ENCODE measurements at places on chromosomes 6 and 20.

DNA sequence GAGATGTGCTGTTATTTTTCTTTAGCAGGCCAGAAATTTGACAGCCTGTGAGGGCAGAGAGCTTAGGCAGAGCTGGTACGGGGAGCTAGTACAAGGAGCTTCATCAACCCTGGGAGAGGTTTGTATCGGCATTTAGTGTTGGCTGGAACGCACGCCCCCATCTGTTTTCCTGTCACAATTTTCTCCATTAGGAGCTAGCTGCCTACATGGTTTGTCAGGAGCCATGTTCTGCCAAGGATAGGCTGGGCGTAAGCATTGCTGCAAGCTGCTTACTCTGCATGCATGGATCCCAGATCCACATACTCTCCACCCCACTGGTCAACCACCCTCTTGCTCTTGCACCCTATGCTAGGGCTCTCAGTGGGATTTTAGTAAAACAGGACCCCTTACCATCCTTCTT is 449.0 kb upstream of the CHD6 start:
- no peak for DNase-seq

DNA sequence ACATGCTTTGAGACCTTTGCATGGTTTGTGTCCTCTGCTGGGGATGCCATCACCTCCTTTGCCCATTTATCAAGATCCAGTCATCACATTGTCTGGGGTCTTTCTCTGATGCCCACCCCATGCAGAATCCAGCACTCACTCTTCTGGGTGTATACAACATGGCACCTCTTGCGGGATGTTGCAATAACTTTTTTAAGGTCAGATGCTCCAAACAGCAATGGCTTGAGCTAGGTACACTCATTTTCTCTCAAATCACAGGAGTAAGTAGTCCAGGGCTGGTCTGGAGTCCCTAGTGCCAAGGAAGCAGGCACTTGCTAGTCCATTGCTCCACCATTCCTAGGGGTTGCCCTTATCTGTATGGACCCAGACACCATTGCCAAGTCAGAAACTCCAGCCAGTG is 196.6 kb upstream of the KCNG1 start:
- DNase-seq, result no peak

GRCh38 chr6:114712129-114712662 is 369.4 kb upstream of the HS3ST5 start:
- no peak for DNase-seq

GRCh38 chr20:62477669-62478455 is 2.1 kb upstream of the GATA5 start:
- DNase-seq, result no peak

GRCh38 chr20:31516651-31517050 is 2.4 kb downstream of the HM13 start:
- peak; percentile 51 for DNase-seq

DNA sequence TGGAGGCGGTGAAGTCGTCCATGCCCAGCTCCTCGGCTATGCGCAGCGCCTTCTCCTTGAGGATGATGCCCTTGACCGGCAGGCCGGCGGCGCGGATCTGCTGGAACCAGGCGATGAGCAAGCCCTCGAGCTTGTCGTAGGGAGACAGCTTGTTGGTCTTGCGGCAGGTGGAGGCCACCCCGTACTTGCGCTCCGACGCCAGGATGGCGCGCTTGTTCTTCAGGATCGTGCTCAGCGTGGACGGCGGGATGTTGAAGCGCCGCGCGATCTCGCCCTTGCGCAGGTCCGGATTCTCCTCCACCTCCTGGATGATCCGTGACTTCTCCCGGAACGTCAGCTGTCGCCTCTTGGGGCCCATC is 435 bp downstream of the CENPB start:
- peak; percentile 49 for DNase-seq

DNA sequence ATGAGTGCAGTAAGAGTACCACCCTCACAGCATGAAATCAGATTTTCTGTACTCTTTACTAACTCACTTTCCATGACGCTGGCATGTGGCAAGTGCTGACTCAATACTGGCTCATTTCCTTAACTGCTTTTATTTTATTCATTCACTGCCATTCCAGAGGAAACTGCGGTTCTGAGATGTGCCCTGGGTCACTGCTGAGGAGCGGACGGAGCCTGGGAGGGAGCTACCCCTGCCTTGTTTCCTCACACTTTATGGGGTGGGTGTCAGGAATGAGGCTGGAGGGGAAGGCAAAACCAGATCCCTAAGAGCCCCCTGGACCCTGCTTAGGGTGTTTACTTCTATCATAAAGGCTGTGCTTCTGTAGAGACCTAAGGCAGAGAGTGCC is 14.4 kb downstream of the NT5E start:
- peak; percentile 23 for DNase-seq

DNA sequence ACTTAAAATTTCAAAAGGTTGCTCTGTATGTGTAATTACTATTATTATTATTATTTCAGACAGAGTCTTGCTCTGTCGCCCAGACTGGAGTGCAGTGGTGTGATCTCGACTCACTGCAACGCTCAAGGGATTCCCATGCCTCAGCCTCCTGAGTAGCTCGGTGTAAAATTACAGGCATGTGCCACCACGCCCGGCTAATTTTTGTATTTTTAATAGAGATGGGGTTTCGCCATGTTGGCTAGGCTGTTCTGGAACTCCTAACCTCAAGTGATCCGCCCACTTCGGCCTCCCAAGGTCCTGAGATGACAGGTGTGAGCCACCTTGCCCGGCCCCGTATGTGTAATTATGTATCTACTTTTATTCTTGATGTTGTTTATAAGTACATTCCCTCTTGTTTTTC is 65.3 kb upstream of the ZNF217 start:
- DNase-seq, result no peak

GRCh38 chr6:167766986-167767714 is 59.6 kb upstream of the AFDN start:
- DNase-seq, result no peak

DNA sequence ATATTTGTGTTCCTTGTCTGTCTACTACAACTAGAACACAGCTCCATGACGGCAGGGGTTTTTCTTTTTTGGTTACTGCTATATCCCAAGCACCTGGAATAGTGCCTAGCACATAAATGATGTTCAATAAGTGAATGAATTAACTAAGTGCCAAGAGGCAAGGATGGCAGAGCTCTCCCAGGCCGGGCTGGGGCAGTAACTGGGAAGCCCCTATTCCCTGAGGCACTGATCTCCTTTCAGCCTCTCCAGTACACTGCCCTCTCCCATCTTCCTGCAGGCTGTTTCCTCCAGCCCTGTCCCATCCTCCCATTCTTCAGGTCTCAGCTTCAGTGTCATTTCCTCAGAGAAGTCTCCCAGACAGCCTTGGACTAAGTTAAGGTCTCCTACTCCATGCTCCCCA is 29.0 kb upstream of the SPDEF start:
- DNase-seq, result no peak

- no peak for DNase-seq
These were observed 89.2 kb downstream of the ARID1B start for GRCh38 chr6:156866220-156867015.

- DNase-seq, result no peak
These were observed 1115.6 kb upstream of the CITED2 start for GRCh38 chr6:140490081-140490480.

GRCh38 chr6:134729561-134729960 is 220.3 kb downstream of the ALDH8A1 start:
- no peak for DNase-seq

GRCh38 chr6:132286298-132287019 is 114.8 kb downstream of the MOXD1 start:
- no peak for DNase-seq

DNA sequence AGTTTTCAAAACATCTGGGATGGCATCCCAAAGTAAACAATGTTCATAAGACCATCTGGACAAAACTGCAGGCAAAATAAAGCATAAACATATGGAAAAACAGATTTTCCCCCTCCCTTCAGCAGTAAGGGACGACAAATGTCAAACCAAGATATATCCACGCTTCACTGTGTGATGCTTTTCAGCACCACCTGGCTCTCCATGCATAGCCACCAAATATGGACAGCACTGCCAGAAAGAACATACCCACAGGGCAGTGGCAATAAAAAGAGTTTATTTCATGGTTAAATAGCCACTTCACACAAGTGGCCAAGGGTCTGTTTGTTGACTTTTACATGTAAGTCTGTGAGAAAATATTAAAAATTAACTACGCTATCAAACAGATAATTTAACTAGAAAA is 23.1 kb downstream of the USP45 start:
- DNase-seq, result no peak

GRCh38 chr20:13430346-13431002 is 208.3 kb downstream of the TASP1 start:
- DNase-seq, result peak; percentile 7

- no peak for DNase-seq
These were observed 490 bp downstream of the MMUT start for GRCh38 chr6:49462599-49462926.

DNA sequence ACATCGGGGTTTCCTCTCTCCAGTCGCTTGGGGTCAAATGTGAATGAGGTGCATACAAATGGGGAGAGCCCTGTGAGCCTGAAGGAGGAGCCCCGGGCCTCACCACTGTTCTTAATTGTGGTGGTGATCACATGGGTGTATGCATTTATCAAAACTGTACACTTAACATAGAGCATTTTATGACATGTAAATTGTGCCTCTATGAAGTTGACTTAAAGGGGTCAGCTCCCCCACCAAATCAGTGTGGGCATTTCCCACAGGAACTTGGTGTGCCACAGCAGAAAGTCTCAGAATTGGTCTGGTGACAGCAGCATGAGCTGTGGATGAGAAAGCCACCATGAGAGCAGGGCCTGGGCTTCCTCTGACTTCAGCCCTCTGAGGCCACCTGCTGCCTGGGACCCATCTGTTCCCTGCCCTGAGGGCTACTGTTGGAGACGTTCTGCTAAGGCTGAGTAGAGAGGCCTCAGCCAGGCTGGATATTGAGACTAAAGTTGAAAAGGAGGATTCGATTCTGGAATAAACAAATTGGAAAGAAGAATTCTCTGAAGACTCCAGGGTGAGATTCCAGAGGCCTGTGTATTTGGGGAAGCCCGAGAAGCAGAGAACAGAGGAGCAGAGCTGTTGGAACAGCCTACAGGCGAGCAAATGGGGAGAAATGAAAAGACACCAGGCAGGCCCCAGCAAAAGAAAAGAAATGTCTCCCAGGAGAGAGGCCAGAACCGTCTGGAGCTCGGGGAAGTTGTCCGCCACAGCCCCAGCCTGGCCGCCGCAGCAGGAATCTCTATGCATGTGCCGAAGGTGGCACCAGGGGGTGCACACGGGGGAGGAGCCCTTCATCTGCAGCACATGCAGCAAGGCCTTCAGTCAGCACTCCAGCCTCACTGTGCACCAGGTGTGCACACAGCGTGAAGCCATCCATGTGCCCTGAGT is 37.6 kb upstream of the XRN2 start:
- no peak for DNase-seq

- DNase-seq, result no peak
These were observed 63.2 kb downstream of the HIVEP2 start for GRCh38 chr6:142881761-142882160.

DNA sequence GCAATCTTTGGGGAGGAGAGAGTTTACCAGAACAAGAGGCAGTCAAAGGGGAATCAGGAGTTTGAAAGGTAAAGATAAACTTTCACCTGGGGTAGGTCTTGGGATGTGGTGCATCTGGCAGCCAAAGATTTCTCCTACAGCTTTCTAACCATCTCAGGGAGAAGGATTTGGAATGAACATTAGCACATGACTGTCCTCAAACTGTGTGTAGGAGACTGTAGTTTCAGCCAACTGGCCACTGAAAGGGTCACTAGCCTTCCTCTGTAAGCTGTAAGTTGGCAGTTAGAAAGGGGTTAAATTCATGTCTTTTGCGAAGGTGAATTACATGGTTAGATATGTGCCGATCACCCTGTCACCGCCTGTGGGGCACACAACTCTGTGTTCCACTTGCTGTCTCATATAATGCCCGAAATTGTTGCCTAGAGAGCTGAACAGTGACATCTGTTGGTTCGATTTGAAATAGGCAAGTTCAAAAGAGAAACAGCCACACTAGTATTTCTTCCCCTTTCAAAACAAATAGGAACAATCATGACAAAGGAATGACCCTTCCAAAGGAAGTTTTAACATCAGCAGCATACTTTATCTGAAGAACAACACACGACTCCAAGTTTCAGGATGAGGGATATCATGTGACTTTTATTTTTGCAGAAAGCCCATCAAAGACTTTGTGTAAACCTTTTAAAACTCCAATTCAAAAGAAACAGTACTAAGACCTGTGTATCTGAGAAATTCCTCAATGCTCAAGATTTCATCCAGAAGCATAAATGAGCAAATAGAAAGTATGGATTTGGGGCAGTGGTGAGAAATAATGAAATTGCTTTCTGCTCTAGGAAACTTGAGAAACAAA is 1.1 kb upstream of the OPN5 start:
- peak; percentile 59 for DNase-seq

DNA sequence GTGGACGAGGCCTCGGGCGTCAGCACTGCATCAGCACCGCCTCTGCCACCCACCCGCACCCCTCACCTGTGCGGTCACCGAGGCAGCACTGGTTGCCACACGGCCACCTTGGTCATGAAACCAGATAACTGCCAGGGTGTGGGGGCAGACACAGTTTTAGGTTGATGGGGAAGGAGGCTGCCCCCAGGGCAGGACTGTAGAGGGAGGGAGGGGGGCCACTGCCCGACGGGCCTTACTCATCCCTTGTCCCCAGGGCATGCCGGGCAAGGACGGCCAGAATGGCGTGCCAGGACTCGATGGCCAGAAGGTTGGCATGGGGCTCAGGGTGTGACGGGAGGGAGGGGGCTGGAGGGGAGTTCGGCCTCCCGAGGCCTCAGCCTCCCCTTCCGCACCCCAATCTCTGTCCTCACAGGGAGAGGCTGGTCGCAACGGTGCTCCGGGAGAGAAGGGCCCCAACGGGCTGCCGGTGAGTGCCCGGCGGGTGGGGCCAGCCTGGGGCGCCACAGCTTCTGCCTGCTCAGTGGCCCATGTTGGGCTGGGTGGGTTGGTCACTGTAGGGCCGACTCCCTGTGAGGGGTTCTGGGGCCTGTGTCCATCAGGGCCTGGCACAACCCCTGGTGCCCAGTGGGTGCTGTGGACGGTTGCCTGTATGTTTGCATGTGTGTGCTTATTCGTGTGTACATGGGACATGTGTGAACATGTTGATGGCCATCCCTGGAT is 11.8 kb downstream of the COL9A3 start:
- no peak for DNase-seq

- no peak for DNase-seq
These were observed 196.1 kb downstream of the LY86 start for GRCh38 chr6:6784514-6785162.

DNA sequence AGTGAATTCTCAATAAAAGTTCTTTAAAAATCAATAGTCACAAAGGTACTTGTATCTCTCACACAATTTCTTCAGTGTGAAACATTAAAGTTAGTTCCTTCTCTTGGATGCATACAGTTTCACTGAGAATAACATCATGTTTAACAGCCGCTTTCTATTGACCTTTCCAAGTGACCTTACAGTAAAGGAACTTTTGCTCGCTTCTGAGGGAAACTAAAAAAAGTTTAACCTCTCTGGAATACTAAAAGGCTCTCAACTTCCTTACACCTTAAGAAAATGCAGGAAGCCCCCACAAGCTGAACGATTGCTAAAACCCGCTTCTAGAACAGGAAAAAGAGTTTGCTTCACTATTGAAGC is 1.3 kb downstream of the RRAGD start:
- no peak for DNase-seq

- DNase-seq, result no peak
These were observed 211.9 kb downstream of the GMPR start for GRCh38 chr6:16450285-16450684.
